Cortex of kidney (tissue), 1 donor: ENCODE measurements at places on chromosomes 7 and 10.

- no peak for DNase-seq
Measured at GRCh38 chr7:130909881-130910672, 176.1 kb upstream of the KLF14 start.

DNA sequence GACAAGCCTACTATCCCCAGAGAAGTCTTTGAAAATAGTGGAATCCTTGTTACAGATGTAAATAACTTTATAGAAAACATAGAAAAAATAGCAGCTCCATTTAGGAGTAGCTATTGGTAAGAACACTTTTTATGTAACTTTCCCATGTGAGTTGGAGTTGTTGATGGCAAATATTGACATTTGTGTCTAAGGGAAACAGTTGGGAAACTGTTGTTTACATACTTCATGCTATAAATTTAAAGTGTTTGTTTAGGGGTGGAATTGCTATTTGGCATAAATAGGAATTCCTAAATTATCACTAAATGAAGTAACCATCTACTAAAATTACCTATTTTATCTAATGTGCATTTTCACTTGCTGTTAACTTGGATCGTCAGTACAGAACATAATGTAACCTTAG, 50.7 kb downstream of the GDI2 start:
- no peak for DNase-seq

DNA sequence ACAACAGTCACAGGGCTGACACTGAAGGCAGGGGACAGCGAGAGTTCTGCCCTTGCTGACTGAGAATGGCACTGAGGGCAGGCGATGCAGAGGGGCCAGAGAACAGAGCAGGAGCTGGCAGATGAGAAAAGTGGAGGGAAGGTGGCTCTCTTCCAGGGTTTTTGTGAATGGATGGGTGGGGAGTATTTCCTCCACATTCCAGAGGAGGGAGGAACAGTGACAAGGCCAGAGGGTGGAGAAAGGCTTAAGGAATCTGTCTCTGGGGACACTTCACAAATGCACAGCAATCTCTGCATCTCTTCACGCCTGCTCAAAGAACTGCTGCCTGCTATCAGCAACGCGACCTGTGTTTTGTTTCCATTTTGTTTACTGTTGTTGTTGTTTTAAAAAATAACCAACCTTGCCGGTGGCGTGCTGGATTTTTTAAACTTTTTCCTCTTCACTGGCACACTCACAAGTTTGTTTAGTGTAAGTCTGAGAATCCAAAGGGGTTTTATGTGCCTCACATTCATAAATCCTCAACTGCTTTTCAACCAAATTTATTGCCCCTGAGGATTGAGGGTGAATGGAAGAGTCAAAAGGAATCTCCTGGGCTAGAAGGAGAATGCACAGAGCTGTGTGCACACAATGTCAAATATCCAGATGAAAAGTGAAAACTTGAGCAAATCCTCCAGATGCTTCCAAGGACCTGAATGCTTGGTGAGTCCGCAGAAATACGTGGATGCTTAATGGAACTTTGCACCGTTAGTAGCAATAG, 129.3 kb downstream of the GLI3 start:
- DNase-seq = no peak

DNA sequence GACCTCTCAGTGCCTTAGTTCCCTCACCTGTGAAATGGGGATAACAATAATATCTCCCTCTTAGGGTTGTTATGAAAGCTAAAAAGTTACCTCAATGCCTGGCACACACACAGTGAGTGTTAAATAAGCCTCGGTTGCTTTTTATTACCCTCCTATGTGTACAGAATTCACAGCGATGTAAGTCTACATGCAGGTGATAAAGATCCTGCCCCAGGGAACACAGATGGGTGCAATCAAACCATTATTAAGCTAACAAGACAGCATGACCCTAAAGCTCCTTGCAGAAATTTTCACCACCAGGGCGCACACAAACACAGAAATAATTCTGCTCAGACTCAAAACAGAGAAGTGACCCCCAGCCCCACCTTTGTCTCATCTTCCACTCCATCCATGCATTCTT, 261.9 kb downstream of the SNX10 start:
- no peak for DNase-seq

- DNase-seq = no peak
Measured at GRCh38 chr7:19369806-19370205, 224.6 kb upstream of the FERD3L start.

DNA sequence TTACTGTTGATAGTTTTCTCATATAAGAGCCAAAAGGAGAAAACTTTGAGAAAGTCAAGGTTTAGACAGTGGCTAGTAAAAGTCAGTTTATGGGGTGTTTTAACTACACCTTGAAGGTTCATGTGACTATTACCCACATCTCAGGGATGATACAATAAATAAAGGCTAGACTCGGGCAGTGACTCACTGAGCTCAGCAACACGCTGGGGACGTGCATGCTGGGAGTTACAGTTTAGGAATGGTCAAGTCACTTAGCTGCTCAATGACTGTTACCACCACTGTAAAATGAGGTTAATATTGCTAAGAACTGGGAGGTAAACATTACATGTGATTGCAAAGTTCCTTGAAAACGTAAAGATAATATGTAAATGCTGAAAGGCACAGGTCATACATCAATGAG, 1254.4 kb upstream of the PHF14 start:
- no peak for DNase-seq

- DNase-seq = no peak
Measured at GRCh38 chr10:131084791-131085090, 226.8 kb downstream of the TCERG1L start.

GRCh38 chr10:45052700-45053099, 52.0 kb downstream of the ZNF22 start:
- DNase-seq = no peak

GRCh38 chr10:126124668-126125349, 228.4 kb downstream of the FANK1 start:
- DNase-seq = no peak

DNA sequence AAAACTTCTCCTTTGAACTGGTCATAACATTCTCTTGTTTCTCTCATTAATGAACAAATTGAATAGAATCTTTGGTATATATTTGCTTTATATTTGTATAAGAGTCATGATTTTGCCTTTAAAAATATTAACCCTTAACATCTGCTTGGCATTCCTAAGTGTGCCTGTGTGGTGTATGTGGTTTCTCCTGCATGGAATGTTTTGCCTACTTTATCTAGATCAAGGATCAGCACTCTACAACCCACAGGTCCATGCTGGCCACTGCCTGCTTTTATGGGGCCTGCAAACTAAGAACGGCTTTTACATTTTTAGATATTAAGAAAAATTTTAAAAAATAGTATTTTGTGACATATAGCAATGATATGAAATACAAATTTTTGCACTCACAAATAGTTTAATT, 4.3 kb upstream of the LAMB4 start:
- no peak for DNase-seq

- no peak for DNase-seq
Measured at GRCh38 chr7:30757342-30757692, 5.4 kb downstream of the INMT start.

GRCh38 chr10:128025951-128026350, 100.3 kb downstream of the MKI67 start:
- DNase-seq = no peak

DNA sequence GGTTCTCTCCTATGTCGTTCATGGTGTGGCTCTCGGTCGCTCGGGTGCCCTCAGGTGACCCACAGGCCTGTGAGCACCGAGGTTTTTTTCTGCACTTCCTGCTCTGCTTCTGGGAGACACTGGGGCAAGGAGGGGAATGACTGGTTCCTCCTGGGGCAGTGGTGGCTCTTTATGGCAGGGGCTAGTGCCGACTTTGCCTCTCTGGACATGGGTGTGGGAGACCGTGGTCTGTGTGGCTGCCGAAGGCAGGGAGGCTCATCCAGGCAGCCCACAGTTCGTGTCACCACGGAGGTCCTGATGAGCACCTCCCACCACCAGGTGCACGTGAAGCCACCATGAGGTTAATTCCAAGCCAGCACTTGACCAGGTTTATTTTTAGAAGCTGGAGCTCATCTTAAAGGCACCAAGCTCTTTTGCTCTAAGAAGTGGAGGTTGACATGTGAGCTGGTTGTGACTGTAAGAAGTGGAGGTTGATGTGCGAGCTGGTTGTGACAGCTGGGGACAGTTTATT, 24.7 kb upstream of the DPYSL4 start:
- no peak for DNase-seq

GRCh38 chr7:102310414-102310815, 23.7 kb downstream of the SH2B2 start:
- no peak for DNase-seq

DNA sequence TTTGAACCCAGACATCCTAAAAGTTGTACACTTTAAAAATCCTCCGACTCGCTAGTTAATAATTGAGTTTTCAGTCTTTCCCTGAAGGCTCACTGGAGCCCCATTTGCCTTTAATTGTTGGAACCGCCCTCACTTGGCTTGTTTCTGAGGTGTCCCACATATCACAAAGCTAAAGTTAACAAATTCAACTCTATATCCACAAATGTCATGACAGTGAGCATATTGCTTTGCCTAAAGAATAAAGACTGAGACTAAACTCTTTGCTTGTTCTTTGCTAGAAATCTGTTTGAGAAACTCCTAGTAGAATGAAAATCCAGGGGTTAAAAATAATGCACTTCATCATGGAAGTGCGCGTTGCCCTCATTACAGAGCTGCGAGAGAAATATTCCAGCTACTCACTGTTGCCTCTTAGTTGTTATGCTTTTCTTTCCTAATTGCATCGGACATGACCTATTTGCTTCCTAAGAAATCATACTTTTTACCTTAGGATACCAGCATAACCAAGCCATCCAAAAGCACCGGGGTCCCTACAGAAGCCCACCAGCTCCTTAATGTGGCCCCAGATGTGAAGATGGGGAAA, 752 bp downstream of the THSD7A start:
- DNase-seq = no peak

GRCh38 chr10:17229016-17229716, 1.1 kb downstream of the VIM start:
- DNase-seq = no peak

DNA sequence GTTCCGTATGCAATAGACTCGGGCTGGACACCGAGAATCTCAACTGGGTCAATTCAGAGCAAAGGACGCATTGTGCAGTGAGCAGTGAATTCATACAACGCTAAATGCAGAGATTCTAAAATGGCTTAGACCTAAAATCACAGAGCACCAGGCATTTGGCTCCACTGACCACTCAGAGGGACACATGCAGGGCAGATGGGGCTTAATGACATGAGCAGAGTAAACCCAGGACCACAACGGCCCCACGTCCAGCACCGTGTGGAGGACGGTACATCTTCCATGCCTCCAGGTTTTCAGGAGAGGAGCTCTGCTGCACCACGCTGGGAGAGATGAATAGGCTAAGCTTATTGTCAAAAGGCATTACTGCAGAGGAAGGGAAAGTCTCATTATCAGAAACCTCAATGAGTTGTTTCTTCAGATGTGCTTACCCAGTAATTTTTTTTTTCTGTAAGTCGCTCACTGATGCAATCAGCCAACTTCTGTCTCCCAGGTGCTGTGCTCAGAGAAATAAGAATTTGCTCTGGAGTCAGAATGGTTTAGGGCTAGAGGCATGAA, 555.0 kb downstream of the PTPRN2 start:
- DNase-seq = no peak
